Posterior vena cava (tissue), 2 donors: ENCODE measurements at places on chromosomes 4 and X.

DNA sequence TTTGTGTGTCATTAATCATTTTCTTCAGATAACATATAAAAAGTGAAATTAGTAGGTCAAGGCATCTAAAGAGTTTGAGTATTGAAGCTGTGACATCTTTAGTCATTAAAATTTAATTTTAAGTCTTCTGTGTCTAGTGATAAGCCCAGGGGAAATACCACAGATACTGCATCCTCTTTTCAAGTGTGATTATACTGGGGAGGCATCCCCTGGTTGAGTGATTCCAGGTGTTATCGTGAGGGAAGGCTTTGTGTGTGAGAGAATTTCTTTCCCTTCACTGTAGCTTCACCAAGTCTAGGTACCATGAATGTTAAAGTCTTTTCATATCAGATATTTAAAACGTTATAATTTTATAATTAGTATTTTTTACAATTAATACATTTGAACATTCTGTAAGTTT, 193.4 kb downstream of the FRAS1 start:
- no peak for DNase-seq

DNA sequence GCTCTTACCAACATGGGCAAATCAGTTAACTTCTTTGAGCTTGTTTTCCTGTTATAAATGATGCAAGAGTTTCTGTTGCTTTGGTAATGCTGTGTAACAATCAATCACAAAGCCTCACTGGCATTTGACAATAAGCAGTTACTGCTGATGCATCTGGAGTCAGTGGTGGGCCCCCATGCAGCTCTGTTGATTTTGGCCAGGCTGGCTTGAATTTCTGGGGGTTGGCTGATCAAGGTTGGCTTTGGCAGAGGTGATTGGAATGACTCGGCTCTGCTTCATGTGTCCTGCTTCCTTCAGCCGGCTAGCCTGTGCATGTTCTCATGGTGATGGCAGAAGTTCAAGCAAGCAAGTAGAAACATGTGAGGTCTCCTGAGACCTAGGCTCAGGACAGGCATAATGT, 90.4 kb downstream of the PHEX start:
- no peak for DNase-seq

GRCh38 chr4:146709956-146710355, 71.3 kb downstream of the POU4F2 start:
- no peak for DNase-seq

- peak; percentile 87 for DNase-seq
Observed at GRCh38 chr4:1082215-1083182, 30.9 kb downstream of the RNF212 start.

DNA sequence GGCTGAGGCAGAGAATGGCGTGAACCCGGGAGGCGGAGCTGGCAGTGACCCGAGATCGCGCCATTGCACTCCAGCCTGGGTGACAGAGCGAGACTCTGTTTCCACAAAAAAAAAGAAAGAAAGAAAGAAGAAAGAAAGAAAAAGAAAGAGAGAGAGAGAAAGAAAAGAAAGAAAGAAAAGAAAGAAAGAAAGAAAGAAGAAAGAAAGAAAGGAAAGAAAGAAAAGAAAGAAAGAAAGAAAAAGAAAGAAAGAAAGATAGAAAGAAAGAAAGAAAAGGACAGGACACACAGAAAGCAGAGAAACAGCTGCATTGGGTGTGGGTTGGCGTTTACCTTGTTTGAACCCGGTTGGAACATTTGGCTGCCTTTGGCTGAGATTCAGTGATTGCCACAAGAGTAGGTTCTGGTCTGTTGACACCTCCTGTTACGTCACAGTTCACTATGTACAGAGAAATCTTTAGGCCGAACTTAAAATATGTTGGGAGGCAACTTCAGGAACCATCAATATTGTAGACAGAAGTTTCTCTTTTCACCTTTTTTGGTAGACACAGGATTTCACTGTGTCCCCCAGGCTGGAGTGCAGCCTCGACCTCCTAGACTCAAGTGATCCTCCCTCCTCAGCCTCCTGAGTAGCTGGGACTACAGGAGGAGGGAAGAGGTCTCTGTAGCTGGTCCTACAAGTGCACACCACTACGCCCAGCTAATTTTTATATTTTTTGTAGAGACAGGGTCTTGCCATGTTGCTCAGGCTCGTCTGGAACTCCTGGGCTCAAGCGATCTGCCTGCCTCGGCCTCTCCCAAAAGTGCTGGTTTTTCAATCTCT, 16.3 kb upstream of the PLCXD1 start:
- DNase-seq = peak; percentile 44

- peak; percentile 25 for DNase-seq
Observed at GRCh38 chrX:71603618-71604017, 14.7 kb downstream of the CXCR3 start.

- no peak for DNase-seq
Observed at GRCh38 chrX:15815779-15816437, 25.6 kb downstream of the ZRSR2 start.

GRCh38 chrX:94524867-94525266, 850.9 kb downstream of the FAM133A start:
- no peak for DNase-seq

DNA sequence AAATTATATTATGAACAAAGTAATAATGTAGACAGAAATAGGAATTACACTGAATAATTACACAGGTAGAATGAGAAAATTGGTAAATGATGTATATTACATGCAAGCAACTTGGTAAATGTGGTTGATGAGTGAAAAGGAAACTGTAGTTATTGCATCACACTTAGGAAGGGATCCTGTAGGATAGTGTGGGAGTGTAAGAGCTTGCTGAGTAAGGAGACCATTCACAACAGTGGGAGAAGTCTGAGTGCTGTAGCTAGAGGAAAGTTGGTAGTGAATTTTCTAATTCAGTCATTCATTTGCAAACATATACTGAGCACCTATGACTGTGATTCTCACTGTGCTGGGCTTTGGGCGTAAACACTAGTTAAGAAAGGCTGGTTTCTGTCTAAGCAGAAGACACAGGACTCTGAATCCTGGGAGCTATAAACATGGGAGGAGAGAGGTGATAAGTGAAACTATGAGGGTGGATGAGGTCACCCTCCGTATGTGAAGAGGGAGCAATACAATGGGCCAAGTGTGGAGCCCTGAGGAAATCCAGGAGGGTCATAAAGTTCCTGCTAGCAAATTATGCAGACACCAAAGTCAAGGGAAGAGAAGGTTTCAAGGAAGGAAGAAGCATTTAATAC, 14.2 kb upstream of the CPE start:
- DNase-seq = no peak

GRCh38 chr4:174657472-174657871, 135.2 kb upstream of the HPGD start:
- no peak for DNase-seq

DNA sequence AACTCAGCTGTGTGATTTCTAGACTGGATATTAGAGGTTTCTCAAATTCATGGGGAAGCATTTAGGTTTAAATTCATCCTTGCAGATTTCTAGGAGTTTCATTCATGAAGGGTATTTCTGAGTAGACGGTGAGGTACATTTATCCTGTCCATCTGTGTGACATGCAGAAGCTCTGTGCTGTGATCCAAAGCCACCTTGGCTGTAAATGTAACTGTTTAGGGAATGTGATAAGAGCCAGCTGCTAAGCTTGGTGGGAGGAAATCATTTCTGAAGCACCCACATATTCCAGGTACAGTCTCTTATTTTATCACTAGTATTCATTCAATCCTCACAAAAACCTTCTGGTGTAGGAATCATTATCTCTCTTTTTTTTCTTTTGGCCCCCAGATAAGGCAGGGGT, 8.7 kb upstream of the DCTD start:
- no peak for DNase-seq

DNA sequence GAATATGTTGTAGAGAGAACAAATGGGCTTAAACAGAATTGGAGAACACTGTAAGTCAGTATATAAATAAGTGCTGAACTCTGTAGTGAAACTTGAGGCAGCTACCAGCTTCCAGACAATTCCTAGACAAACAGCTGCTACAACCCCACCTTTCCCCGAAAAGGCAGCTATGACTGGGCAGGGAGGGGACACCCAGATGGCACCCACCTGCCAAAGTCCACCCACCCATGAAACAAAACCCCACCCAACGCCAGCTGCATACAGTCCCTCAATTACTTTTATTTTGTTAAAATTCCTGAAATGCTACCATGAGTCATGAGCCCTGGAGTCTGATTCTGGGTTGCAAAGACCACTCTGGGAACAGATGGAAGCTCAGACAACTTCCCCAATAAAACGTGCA, 24.4 kb downstream of the RELL1 start:
- no peak for DNase-seq

- DNase-seq = no peak
Observed at GRCh38 chr4:14308229-14308651, 680.7 kb upstream of the BOD1L1 start.

DNA sequence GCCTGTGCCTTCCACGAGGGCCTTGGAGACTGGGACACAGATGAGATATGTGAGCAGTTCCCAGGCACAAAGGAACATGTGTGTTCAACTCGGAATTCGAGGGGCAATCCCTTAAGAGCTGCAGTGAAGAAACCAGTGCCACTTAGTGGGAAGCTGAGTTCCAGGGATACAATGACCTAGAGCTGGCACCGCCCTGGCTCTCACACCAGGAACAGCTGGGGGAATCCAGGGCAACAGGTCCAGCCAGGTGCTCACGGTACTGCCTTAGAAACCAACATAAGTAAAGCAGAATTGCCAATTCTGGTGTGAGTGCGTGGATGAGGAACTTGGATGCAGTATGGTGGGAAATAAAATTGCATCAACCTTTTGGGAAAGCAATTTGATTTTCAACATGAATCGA, 122.9 kb downstream of the AFAP1 start:
- DNase-seq = peak; percentile 73

GRCh38 chr4:148442832-148443511, 758 bp upstream of the NR3C2 start:
- DNase-seq = no peak

DNA sequence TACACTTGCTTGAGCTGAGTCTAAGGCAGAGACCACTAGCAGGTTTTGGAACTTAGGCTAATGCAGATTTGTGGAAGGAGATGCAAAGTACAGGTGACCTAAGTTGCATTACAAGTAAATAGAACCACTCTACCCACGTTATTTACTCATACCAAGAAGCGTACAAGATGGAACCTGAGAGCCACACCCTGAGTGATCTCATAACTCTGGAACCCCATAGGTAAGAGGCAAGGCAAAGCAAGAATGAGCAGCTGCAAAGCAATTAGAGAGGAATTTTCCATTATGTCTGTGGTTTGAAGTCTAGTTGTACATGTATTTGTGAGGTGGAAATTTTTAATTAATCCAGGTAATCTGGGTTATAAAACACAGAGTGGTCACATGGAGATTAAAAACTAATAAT, 55.4 kb downstream of the CC2D2A start:
- no peak for DNase-seq

DNA sequence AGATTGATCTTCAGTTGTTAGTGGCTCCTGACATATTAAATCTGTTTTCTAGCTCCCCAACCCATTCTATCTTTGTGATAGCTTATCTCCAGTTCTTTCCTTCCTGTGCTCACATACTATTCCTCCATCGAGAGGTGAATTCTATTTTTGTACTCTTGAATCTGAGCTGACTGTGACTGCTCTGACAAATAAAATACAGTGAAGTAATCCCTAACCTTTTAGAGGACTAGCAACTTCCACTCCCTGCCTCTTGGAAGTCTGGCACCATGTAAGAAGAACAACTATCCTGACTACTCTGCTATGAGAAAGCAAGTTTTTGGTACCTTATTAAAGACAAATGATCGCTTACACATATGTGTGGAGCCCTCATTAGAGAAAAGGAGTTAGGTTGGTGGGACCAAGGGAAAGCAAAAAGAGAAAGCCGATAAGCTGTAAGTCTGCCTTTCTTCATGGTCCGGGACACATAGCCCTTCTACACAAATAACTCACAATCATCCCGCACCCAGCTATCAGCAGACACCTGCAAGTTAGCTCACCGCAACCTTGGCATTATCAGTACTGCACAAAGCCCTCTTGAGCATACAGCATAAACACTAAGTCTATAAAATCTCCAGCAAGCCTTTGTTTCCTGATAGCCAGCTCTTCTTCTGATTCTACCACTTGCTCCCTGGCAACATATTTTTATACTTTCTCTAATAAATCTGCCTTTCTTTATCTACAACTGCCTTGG, 13.5 kb upstream of the PPM1K start:
- DNase-seq = no peak

- no peak for DNase-seq
Observed at GRCh38 chr4:151804086-151804630, 43.4 kb upstream of the GATB start.

- no peak for DNase-seq
Observed at GRCh38 chr4:91729851-91730250, 573.9 kb upstream of the GRID2 start.

DNA sequence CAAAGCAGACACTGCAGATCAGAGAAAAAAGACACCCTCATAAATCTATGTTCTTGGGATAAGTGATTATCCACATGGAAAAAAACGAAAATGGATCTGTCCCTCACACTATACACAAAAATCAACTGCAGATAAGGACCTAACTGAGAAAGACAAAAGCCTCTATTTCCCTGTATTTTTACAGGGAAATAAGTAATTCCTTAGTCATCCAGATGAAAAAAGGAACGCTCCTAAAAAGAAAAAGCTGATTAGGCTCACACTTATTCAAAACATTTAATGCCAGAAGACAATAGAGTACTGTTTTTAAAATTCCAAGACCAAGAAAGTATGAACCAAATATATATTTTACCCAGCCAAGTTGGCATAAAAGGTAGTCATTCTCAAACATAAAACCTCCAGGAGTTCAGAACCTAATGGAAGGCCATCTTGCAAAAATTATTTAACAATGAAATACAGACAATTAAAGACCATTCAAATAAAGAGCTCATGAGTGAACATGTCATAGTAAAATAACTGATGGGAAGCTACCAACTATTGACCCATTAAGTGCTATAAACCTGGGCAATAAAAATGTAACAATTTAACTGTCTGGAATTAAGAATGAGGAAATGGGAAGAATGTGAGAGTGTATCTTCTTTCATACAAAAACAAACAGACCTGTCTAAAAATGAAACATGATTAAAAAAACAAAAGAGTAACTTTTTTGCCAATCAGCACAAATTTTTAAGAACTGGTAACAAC, 20.4 kb downstream of the PAPSS1 start:
- DNase-seq = no peak

GRCh38 chr4:182847576-182848450, 69.4 kb downstream of the DCTD start:
- DNase-seq = peak; percentile 67

GRCh38 chr4:150384249-150384648, 197.7 kb upstream of the MAB21L2 start:
- no peak for DNase-seq

DNA sequence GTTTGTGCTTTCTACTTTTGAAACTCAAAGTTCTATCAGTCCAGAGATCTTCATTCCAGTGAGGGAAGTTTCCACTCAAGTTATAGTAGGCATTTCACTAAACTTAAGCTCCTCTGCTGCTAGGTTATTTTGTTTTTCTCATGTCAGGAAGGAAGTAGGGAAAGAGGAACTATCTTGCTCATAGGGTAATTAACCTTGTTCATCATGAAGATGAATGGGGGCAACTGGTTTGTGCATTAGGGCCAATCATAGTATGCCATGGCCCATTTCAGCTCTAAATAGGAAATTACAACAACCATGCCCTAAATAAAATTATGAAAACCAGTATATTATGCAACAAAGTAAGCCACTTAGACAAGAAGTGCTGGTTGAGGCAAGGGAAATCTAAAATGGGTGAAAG, 804.7 kb upstream of the NDST4 start:
- no peak for DNase-seq
